CD4-positive, alpha-beta T cell treated with Interleukin-12 subunit alpha and Interleukin-12 subunit beta, for 1 hour (primary cell): ENCODE measurements at places on chromosomes 5 and 9.

GRCh38 chr5:123940416-123940815, 428.4 kb downstream of the CSNK1G3 start:
- DNase-seq, result no peak

DNA sequence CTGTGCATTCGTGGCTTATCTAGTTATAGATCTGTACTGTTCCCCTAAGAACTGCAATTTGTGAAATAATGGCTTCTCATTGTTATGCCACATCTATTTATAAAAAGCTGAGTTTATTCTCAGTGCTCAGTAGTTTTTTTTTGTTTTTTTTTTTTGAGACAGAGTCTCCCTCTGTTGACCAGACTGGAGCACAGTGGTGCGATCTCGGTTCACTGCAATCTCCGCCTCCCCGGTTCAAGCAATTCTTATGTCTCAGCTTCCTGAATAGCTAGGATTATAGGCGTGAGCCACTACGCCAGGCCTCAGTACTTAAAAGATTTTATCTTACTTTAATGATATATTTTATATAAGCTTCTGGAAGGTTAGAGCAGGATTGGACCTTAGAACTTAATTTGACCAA, 19.0 kb downstream of the SEC61B start:
- DNase-seq, result no peak

- no peak for DNase-seq
These were observed 157.4 kb upstream of the PUM3 start for GRCh38 chr9:3001311-3001710.

DNA sequence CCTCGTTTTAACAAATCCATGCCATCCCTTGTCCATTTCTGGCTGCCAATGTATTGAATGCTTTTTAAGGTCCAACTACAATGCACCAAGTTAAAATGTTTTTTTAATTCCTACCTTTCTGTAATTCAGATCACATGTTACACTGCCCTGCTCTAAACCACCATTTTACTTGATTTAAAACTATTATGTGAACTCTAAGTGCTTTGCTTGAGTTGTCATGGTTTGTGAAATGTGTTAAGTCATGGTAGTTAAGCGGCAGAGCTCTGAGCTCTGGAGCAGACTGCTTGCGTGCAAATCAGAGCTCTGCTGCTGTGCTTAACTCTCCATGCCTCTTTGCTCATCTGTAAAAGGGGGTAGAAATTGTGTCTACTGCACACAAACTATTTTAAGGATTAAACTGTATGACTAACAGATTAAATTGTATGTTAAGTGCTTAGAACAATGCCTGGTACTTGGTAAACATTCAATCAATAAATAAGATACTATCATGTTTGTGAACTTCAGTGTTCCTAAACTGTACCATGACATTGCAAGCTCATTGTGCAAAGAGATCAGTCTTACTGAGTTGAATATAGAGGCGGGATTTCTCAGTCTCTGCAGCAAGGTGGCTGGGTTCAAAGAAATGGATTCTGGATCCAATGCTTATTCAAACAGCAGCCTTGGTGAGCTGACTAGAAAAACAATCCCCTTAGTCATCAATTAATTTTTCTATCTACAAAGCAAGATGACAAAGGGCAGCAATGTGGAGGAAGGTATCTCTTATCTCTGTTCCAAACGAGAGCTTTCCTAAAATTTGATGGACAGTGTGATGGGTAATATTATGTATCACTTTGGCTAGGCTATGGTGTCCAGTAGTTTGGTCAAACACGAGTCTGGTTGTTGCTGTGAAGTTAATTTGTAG, 16.1 kb upstream of the CMBL start:
- DNase-seq, result no peak
